Activated naive CD4-positive, alpha-beta T cell treated with Interleukin-2 at 50 U/mL for 16 hours (primary cell): ENCODE measurements at places on chromosomes 11 and 22.

- DNase-seq = no peak
Measured at GRCh38 chr11:74697722-74698121, 33.5 kb downstream of the CHRDL2 start.

DNA sequence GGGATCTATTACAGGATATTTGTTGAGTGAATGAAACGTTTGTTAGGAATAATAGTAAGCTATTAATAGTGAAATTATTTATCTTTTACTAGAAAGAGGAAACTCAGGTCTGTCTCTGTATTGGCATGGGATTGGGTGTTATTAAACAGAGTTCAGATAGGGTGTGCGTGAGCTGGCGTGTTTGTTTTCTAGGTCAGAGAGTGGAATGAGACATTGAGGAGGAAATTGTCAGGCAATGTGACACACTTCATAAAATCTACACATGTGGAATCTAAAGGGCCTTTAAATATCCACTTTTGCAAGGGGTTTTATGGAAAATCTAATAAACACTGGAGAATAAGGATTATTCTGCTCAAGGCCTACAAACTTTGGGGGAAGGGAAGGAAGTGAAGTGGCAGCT is 552.9 kb downstream of the NTM start:
- DNase-seq = no peak

DNA sequence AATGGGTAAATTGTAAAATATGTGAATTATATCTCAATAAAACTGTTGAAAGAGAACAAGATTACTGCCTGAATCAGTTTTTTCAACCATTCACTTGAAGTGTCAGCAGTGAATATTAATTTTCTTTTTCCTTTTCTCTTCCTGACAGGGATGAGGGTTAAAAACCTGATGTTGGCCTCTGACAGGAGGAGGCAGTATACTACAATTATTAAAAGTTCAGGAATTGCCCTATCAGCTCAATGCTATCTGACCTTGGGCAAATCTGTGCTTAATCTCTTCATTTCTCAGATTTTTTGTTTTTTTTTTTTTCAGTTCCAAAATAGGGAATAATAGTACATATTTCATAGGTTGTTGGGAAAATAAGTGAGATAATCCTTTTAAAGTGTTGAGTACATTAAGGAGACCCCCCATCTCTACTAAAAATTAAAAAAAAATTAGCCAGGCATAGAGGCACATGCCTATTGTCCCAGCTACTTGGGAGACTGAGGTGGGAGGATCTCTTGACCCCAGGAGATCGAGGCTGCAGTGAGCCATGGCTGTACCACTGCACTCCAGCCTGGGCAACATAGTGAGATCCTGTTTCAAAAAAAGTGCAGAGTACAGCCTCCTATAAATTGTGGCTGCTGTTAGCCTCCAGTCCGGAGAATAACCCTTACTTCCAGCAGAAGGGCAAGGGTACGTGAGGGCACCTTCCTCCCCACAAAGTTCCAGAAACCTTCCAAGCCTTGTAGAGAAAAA is 48.8 kb downstream of the TRIM44 start:
- DNase-seq = no peak

DNA sequence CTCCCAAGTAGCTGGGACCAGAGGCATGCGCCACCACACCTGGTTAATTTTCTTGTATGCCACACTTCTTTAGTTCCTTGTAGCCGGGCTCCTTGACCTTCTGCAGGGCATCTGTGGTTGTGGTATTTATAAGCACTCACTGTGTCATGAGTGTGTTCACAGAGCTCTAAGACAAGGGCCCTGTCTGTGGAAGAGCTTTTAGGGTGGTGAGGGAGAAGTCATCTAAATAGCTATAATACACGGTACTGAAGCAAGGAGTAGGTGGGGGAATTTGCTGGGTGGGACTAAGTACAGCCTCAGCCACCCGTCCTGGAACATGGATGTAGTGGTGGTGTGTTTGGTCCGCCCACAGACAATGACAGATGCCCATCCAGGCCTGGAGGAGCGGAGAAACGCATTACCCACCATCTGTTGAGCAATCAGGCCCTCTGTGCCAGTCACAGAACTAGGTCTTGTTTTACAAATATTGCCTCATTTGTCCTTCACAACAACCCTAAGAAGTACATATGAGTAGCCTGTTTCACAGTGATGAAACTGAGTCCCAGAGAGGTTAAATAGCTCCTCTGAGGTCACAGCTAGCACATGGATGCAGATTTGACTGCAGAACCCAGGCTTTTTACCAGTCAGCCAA is 10.1 kb downstream of the ACO2 start:
- no peak for DNase-seq

DNA sequence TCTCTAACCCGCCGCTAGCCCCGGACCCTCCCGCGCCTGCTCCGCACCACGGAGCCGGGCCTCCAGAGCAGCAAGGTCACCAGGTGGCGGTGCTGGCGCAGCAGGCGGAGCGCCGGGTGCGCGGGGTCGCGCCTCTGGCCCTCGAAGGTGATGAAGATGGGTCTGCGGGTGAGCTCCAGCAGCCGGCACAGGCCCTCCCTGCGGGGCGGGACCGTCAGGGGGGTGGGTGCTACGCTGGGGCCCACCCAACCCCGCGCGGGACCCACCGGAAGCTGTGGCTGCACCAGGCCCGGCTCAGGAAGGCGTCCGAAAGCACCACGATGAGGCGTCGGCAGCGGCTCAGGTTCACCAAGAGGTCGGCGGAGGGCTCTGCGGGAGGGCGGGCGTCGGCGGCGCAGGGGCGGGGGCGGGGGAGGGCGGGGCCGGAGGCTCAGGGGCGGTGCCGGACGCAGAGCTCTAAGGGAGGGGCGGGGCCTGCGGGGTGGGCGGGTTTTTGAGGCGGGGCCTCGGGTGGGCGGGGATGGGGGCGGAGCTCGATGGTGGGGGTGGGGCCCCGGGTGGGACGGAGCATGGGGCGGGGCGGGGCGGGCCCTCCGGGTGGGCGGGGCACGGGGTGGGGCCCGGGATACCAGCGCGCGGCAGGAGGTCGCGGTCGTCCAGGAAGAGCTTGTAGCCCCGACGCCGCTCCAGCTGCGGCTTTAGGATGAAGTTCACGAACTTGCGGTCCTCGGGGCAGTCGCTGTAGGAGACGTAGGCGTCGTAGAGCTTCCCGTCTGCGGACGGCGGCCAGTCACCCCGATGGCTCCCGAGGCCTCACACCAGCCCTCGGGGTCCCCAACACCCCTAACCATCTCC is 7.8 kb downstream of the SIGIRR start:
- peak; percentile 92 for DNase-seq

- DNase-seq = no peak
Measured at GRCh38 chr11:120385110-120385509, 48.9 kb downstream of the ARHGEF12 start.

- DNase-seq = no peak
Measured at GRCh38 chr11:77448269-77448668, 25.6 kb downstream of the PAK1 start.
